ENCODE measurements at places on chromosomes 2 and 18. TPM values are rescaled to one million over a fixed set of nuclear protein-coding genes. Genes with fewer than 3 reads are reported as not detected.

LINC00305 gene
- total RNA-seq, result not detected

ANKRD36 gene
- total RNA-seq, result 8.9 TPM

HOXD3 gene
- not detected for total RNA-seq

PRSS56 gene
- not detected for total RNA-seq

KCNK3 gene
- not detected for total RNA-seq

TMEM37 gene
- total RNA-seq, result not detected

TMEFF2 gene
- 0.08 TPM for total RNA-seq

ZNF638 gene
- total RNA-seq, result 60.9 TPM

CD28 gene
- not detected for total RNA-seq

NDUFB3 gene
- 96.1 TPM for total RNA-seq

KLHL30 gene
- 0.04 TPM for total RNA-seq

DNAJC5G gene
- total RNA-seq, result not detected

GRHL1 gene
- total RNA-seq, result 10.1 TPM

PUS10 gene
- total RNA-seq, result 2.3 TPM

HNMT gene
- 3.4 TPM for total RNA-seq

FBLN7 gene
- total RNA-seq, result 0.23 TPM

ACMSD gene
- total RNA-seq, result not detected

KCNF1 gene
- total RNA-seq, result 0.04 TPM

ELOA2 gene
- total RNA-seq, result not detected

ANKRD62 gene
- not detected for total RNA-seq

ZNF532 gene
- 44.6 TPM for total RNA-seq

CD207 gene
- not detected for total RNA-seq

DSG4 gene
- under 0.01 TPM for total RNA-seq

DHRS9 gene
- total RNA-seq, result not detected

UGT1A10 gene
- total RNA-seq, result not detected

ZAP70 gene
- total RNA-seq, result not detected
